Endothelial cell (in vitro differentiated cells): ENCODE measurements at places on chromosomes 6 and 20. TPM values are rescaled to one million over a fixed set of nuclear protein-coding genes. Genes with fewer than 3 reads are reported as not detected.

Gene DST
- 284 TPM for total RNA-seq

- DNase-seq = no peak
- no peaks in the 10 kb centered on the region for H3K4me1 ChIP-seq
- H3K27ac ChIP-seq = no peak overlapping the region
- no peak overlapping the region for H3K4me3 ChIP-seq
- H3K36me3 ChIP-seq = no peaks in the 10 kb centered on the region
Measured at GRCh38 chr6:92263864-92264263, 1155.5 kb downstream of the EPHA7 start.

Gene MEI4
- 0.38 TPM for total RNA-seq

Gene ZBTB46
- total RNA-seq = 42.1 TPM

DNA sequence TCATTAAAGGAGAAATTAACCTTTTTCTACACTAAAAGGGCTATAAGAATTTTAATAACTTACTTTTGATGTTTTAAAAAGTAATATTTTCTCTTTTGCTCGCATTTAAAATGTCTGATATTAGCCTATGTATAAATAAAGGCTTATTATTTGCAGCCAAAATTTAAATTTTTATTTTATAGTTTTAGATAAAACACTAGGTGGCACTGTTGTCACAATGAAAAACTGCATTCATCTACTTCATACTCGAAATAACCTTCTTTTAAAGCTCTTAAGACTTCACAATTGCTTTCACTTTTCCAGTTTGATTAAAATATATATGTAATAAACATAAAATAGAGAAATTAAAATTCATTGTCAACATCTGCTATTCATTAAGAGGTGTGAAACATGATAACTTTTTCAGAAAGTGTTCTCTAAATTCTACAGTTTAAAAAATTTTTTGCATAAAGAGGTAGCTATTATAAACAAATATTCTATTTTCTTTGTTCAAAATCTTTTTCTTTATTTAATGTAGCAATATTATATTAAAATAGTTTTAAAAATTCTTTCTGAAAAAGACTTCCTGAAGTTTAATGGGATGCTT is 78.8 kb upstream of the DEFB112 start:
- no peaks in the 10 kb centered on the region for H3K27me3 ChIP-seq
- DNase-seq = no peak
- H3K4me3 ChIP-seq = no peak overlapping the region
- no peaks in the 10 kb centered on the region for H3K4me1 ChIP-seq

Gene PCK1
- not detected for total RNA-seq

Gene COL10A1
- total RNA-seq = not detected

Gene SULF2
- total RNA-seq = 62.1 TPM

- peaks cover 5% of the 10 kb centered on the region for H3K4me1 ChIP-seq
- peak overlapping the region; percentile 56 for H3K4me3 ChIP-seq
- no peak for DNase-seq
- H3K36me3 ChIP-seq = peaks cover 41% of the 10 kb centered on the region
Measured at GRCh38 chr20:34999782-35000181, 44.1 kb downstream of the MYH7B start.

- no peak for DNase-seq
- peaks cover 14% of the 10 kb centered on the region for H3K27me3 ChIP-seq
- no peaks in the 10 kb centered on the region for H3K4me1 ChIP-seq
- no peaks in the 10 kb centered on the region for H3K36me3 ChIP-seq
- H3K27ac ChIP-seq = no peak overlapping the region
Measured at GRCh38 chr20:2812189-2812588, 2.6 kb upstream of the C20orf141 start.
